Fibroblast of lung (primary cell): ENCODE measurements at places on chromosomes 12 and 14. TPM values are rescaled to one million over a fixed set of nuclear protein-coding genes. Genes with fewer than 3 reads are reported as not detected.

GALC gene
- total RNA-seq = 18.7 and 22.8 TPM in 2 replicates

MED13L gene
- total RNA-seq = 97.3 and 115 TPM in 2 replicates

SOCS2 gene
- total RNA-seq = 75.5 and 105 TPM in 2 replicates

RPS6KL1 gene
- 0.26 and 1.2 TPM in 2 replicates for total RNA-seq

CPM gene
- 23.5 and 29.8 TPM in 2 replicates for total RNA-seq

FSCB gene
- total RNA-seq = not detected in 2 replicates

KRT79 gene
- not detected in 2 replicates for total RNA-seq

PIK3C2G gene
- not detected in 2 replicates for total RNA-seq

VCPKMT gene
- total RNA-seq = 3.6 and 4.4 TPM in 2 replicates

LRP1-AS gene
- total RNA-seq = not detected in 2 replicates

IQSEC3 gene
- total RNA-seq = 0.77 and 1.3 TPM in 2 replicates

ANO4 gene
- total RNA-seq = 11.3 and 42.3 TPM in 2 replicates

EEF1AKMT3 gene
- 3.9 and 8.9 TPM in 2 replicates for total RNA-seq

CCDC184 gene
- total RNA-seq = under 0.01 and 0.17 TPM in 2 replicates

METTL3 gene
- total RNA-seq = 54.4 and 59.9 TPM in 2 replicates

TRIM9 gene
- total RNA-seq = 0.50 and 0.51 TPM in 2 replicates

BDKRB1 gene
- 16.7 and 22.5 TPM in 2 replicates for total RNA-seq

DERA gene
- 42.1 and 48.2 TPM in 2 replicates for total RNA-seq

CTSG gene
- total RNA-seq = not detected in 2 replicates

JKAMP gene
- total RNA-seq = 51.6 and 80.1 TPM in 2 replicates

CYP46A1 gene
- under 0.01 and 0.33 TPM in 2 replicates for total RNA-seq

SYT10 gene
- total RNA-seq = not detected in 2 replicates

FAM90A1 gene
- total RNA-seq = 0.26 and 0.33 TPM in 2 replicates

GAS2L3 gene
- total RNA-seq = 18.7 and 33.4 TPM in 2 replicates

SMCO2 gene
- 0.26 TPM in 1 of 2 replicates, not detected in the other for total RNA-seq

TCL1B gene
- total RNA-seq = not detected in 2 replicates

GPX2 gene
- total RNA-seq = not detected in 2 replicates

SLIRP gene
- 117 TPM in 2 replicates for total RNA-seq

BHLHE41 gene
- total RNA-seq = 0.51 and 2.3 TPM in 2 replicates

KCNA1 gene
- total RNA-seq = under 0.01 TPM in 1 of 2 replicates, not detected in the other

SLC2A13 gene
- 6.9 and 10.2 TPM in 2 replicates for total RNA-seq

GALNT4 gene
- total RNA-seq = 10.8 and 16.0 TPM in 2 replicates

OASL gene
- total RNA-seq = 0.51 and 1.2 TPM in 2 replicates

GLS2 gene
- under 0.01 and 0.17 TPM in 2 replicates for total RNA-seq

CCND2 gene
- 35.2 and 37.3 TPM in 2 replicates for total RNA-seq

IL26 gene
- total RNA-seq = 0.26 TPM in 1 of 2 replicates, not detected in the other

RTL1 gene
- total RNA-seq = not detected in 2 replicates

ACSS3 gene
- 32.9 and 47.4 TPM in 2 replicates for total RNA-seq

IFNG-AS1 gene
- not detected in 2 replicates for total RNA-seq

ESR2 gene
- total RNA-seq = 0.26 and 0.66 TPM in 2 replicates

LALBA gene
- not detected in 2 replicates for total RNA-seq

ANKS1B gene
- total RNA-seq = 0.51 and 0.83 TPM in 2 replicates

EP400 gene
- total RNA-seq = 8.0 and 12.4 TPM in 2 replicates

MMP17 gene
- total RNA-seq = 10.8 and 13.5 TPM in 2 replicates

ITPR2 gene
- total RNA-seq = 13.6 and 24.6 TPM in 2 replicates

C12orf54 gene
- not detected in 2 replicates for total RNA-seq

TRHDE gene
- total RNA-seq = 5.9 and 7.3 TPM in 2 replicates

WNT5B gene
- 40.3 and 105 TPM in 2 replicates for total RNA-seq

FOXN4 gene
- not detected in 2 replicates for total RNA-seq

CD4 gene
- 14.4 and 27.2 TPM in 2 replicates for total RNA-seq

PIANP gene
- under 0.01 and 0.17 TPM in 2 replicates for total RNA-seq

OR2AP1 gene
- total RNA-seq = not detected in 2 replicates

BAG5 gene
- 25.8 and 28.8 TPM in 2 replicates for total RNA-seq

TEX52 gene
- not detected in 2 replicates for total RNA-seq
